ENCODE measurements at places on chromosomes 3 and 15.

DNA sequence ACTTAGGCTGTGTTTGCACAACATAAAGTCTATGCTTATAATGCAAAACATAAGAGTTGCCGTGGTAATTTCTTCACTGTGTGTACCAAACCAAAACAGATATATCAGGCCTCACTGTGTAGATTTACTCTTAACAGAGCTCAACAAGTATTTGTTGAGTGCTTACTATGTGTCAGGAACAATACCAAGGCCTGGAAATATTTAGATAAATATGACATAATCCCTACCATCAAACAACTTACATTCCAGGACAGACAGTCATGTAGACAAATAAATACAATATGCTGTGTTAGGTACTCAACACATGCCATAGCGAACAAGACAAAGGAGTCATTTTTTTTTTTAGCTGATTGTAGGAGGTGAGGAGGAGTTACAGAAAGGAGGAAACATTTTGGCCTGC lies 554.0 kb downstream of the NSUN3 start:
- H3K27me3 ChIP-seq, result no peaks in the 10 kb centered on the region
- no peak overlapping the region for H3K4me3 ChIP-seq
- no peak overlapping the region for H3K27ac ChIP-seq
- no peaks in the 10 kb centered on the region for H3K36me3 ChIP-seq

DNA sequence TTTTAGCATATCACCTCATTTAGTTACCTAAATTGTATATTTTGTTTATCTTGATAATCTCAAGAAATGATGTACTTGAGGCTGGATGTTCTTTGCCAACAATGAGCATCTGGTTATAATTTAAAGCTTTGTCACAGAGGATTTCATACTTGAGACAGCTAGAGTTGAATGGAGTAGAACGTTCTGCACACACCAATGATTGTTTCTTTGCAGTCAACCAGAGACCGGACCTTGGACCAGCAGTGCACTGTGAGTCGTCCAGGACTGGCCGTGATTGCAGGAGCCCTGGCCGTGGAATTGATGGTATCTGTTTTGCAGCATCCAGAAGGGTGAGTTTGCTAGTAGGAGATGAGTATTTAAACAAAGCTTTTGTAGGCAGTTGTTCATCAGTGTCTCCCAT lies 90.4 kb downstream of the ATG7 start:
- no peak for DNase-seq
- H3K4me3 ChIP-seq, result no peak overlapping the region
- H3K27me3 ChIP-seq, result no peaks in the 10 kb centered on the region
- peaks cover 15% of the 10 kb centered on the region for H3K4me1 ChIP-seq

DNA sequence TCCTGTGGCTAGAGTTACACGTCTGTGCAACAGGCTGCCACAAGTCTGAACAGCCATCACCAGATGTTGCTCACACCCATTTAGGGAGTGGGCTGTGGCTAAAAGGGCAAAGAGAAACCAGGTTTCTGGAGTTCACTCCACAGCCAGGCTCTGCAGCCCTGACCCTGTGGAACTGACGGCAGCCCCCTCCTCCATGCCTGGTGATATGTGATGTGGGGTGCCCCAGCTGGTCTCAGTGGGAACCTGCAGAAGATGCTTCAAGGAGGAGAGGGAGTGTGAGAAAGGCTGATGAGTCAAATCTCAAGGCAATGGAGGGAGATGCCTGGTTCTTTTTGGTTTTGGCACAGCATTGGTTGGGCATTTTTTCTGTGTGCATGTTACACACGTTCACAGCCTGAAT lies 130.6 kb downstream of the TPRA1 start:
- no peaks in the 10 kb centered on the region for H3K36me3 ChIP-seq
- H3K27ac ChIP-seq, result no peak overlapping the region
- peaks cover 18% of the 10 kb centered on the region for H3K4me1 ChIP-seq
- no peak overlapping the region for H3K4me3 ChIP-seq
- no peaks in the 10 kb centered on the region for H3K27me3 ChIP-seq
- DNase-seq, result no peak

DNA sequence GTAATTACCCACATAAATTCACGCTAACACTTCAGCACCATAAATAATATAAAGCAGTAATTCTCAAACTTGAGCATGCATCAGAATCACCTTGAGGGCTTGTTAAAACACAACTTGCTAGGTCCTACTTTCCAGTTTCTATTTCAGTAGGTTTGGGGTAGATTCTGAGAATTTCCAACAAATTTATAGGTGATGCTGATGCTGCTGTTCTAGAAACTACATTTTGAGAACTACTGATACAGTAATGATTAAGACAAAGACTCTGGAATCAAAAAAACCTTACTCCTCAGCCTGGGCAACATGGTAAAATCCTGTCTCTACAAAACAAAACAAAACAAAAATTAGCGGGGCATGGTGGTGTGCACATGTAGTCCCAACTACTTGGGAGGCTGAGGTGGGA lies 18.8 kb downstream of the TMEM39A start:
- no peaks in the 10 kb centered on the region for H3K27me3 ChIP-seq
- DNase-seq, result no peak
- no peak overlapping the region for H3K4me3 ChIP-seq
- H3K27ac ChIP-seq, result no peak overlapping the region
- no peaks in the 10 kb centered on the region for H3K36me3 ChIP-seq

DNA sequence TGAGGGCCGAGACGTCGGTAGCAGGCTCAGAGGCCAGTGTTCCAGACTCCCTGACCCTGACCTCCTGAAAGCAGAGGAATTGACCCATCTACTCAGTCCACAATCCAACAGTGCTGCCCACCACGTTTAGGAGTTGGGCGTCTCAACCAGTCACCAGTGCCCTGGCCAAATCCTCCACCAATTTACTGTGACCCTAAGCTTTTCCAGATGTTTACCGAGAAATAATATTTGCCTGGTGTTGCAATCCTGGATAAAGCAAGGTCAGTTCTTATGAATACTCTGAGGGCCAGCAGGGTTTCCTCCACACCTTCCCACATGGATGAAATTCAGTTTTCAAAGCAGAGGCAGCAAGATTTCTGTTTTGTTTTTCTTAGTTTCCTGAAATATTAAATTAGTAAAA lies 7.5 kb upstream of the APOD start:
- no peak overlapping the region for H3K4me3 ChIP-seq
- peak; percentile 26 for DNase-seq

GRCh38 chr3:4993276-4994143 lies 14.3 kb downstream of the BHLHE40 start:
- H3K27ac ChIP-seq, result no peak overlapping the region
- H3K4me3 ChIP-seq, result no peak overlapping the region
- no peaks in the 10 kb centered on the region for H3K36me3 ChIP-seq
- peaks cover 4% of the 10 kb centered on the region for H3K4me1 ChIP-seq
- DNase-seq, result no peak
- no peaks in the 10 kb centered on the region for H3K27me3 ChIP-seq

DNA sequence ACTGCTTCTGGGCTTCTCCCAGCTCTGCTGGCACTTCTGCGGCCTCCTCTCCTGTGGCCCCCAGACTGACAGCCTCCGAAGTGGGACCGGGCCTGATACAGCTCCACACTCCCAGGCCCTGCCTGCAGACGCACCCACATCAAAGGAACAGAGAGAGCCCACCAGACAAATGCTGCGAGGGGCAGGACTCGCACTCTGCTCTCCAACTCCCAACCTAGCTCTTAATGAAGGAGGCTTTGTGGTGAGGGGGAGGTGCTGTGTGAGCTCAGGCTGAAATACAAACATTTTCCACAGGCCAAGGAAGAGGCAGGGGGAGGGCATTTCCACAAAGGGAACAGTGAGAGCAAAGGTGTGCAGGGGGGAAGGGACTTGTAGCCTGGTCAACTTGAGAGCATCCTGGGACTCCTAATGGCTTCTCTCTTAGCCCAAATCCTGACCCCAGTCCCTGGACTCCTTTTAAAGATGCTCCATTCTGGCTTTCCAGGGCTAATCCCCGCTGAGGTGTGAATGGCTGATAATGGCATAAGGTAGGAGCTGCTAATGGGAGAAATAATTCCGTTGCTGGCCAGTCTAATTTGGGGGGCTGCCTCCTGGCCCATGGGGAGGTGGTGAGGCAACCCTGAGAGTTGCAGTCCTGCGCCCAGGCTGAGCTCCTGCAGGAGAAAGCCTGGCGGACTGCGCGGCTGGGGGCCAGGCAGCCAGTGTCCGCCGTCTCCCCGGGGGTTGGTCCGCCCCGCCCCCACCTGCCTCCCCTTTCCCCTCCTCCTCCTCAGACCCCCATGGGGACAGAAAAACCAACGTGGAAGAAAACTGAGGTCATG lies 9.6 kb downstream of the LINGO1 start:
- H3K27ac ChIP-seq, result no peak overlapping the region
- no peaks in the 10 kb centered on the region for H3K36me3 ChIP-seq
- H3K27me3 ChIP-seq, result no peaks in the 10 kb centered on the region
- no peak overlapping the region for H3K4me3 ChIP-seq

GRCh38 chr15:100667405-100668347 lies 65.3 kb downstream of the ASB7 start:
- DNase-seq, result peak; percentile 42
- no peak overlapping the region for H3K27ac ChIP-seq
- no peaks in the 10 kb centered on the region for H3K36me3 ChIP-seq
- peaks cover 6% of the 10 kb centered on the region for H3K4me1 ChIP-seq
- H3K27me3 ChIP-seq, result no peaks in the 10 kb centered on the region

GRCh38 chr3:153925841-153926514 lies 195.2 kb upstream of the ARHGEF26 start:
- no peaks in the 10 kb centered on the region for H3K27me3 ChIP-seq
- no peak for DNase-seq
- H3K4me1 ChIP-seq, result peaks cover 4% of the 10 kb centered on the region
- H3K4me3 ChIP-seq, result no peak overlapping the region

DNA sequence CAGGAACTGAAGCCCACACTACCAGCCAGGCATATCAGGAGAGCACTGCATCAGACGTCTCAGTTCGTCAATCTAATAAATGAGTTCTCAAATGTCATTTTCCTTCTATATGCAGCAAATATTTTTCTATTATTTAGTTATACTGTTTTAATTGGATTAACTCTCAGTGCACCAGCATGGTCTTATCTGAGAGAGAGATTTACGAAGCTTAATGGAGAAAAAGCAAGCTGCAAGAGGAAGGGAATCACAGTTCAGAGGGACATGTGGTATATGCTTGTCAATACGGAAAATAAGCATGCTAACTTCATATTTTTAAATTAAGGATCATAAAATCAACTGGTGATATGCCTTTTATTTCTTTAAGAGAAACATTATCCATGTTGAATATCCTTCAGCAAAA lies 213.1 kb upstream of the NECTIN3 start:
- no peak overlapping the region for H3K4me3 ChIP-seq
- no peaks in the 10 kb centered on the region for H3K36me3 ChIP-seq
- no peak overlapping the region for H3K27ac ChIP-seq
- no peak for DNase-seq

GRCh38 chr3:127044996-127045395 lies 62.1 kb downstream of the PLXNA1 start:
- H3K4me3 ChIP-seq, result no peak overlapping the region
- no peak overlapping the region for H3K27ac ChIP-seq
- H3K4me1 ChIP-seq, result peaks cover 7% of the 10 kb centered on the region
- no peak for DNase-seq
- no peaks in the 10 kb centered on the region for H3K27me3 ChIP-seq
- H3K36me3 ChIP-seq, result no peaks in the 10 kb centered on the region

DNA sequence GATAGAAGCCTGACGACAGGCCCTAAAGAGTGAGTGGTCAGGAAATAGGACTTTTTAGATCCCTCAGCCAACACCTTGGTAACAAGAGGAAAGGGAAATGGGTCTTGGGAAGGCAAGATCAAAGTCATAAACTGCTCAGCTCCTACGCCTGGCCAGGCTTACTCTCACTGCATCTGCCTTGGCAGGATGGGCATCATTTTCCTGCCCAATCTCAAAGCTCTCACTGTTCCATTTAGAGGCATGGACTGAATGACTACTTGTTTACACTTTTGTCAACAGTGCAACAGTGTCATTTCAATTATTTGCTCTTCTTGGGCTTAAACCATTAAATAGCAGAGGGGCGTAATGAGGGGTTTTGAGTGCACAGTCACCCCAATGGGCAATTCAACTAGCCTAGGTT lies 808.7 kb downstream of the GRM7 start:
- no peaks in the 10 kb centered on the region for H3K36me3 ChIP-seq
- H3K4me1 ChIP-seq, result no peaks in the 10 kb centered on the region
- H3K27ac ChIP-seq, result no peak overlapping the region
- H3K4me3 ChIP-seq, result no peak overlapping the region
- H3K27me3 ChIP-seq, result no peaks in the 10 kb centered on the region
- no peak for DNase-seq

DNA sequence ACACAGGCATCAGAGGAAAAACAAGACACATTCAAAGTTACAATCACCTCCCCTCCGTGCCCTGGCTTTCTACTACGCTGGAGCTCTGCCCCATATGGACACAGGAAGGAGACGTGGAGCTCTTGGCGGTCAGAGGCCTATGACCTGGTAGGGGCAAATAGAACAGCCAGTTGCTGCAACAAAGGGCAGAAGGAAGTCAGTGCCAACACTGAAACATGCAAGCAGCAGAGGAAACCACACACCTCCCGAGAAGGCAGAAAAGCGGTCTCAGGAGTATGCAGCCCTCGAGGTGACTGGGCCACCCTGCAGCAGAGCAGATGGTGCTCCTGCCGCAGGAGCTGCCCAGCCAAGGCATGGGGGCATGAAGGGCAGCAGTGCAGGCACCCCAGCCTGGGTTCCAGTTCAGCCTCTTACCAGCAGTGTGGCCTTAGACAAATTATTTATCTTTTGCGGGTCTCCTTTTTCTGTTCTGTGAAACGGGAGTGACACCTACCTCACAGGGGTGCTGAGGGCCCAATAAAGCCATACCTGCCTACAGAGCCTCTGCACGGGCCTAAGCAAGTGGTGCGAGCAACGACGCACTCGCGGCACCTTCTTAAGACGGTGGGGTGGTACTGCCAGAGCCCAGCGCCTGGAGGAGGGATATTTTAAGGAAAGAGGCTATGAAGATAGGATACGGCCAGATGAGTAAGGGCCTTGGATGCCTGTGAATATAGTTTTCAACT lies 8.6 kb downstream of the ZXDC start:
- H3K27ac ChIP-seq, result no peak overlapping the region
- H3K4me1 ChIP-seq, result peaks cover 10% of the 10 kb centered on the region
- H3K36me3 ChIP-seq, result no peaks in the 10 kb centered on the region
- H3K4me3 ChIP-seq, result no peak overlapping the region
- no peaks in the 10 kb centered on the region for H3K27me3 ChIP-seq
- no peak for DNase-seq

DNA sequence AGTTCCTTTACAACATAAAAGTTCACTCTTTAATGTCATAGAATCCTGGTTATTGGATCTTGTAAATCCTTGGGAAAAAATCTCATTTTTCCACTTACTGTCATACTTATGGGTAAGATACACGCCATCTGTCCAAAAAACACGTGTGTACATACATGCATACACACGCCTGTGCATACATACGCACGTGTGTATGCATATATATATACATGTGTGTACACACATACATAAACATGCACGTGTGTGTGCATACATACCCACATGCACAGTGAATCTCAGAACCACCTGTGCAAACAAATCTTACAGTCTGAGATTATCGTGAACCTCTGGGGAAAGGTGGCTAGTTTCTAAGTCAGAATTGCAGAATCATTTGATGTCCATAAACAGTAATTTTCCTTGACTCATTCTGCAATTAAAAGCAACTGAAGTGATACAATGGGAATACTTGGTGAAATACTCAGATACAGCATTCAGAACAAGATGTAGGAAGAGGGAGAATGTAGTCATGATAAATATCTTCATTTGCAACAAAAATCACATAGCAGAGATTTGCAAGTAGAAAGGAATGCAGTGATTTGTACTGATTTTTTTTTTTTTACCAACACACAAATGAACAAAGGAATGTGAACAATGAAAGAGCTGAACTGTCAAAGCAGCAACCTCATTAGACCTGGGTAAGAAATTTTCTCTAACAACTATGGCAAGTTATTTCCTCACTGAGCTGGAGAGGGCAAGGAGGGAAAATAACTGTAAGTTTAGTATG lies 160.6 kb upstream of the POU1F1 start:
- H3K36me3 ChIP-seq, result no peaks in the 10 kb centered on the region
- DNase-seq, result no peak
- no peak overlapping the region for H3K4me3 ChIP-seq
- no peak overlapping the region for H3K27ac ChIP-seq

All from testis (tissue), 5 donors.